Right atrium auricular region (tissue), 2 donors: ENCODE measurements at places on chromosomes 1 and 21. TPM values are rescaled to one million over a fixed set of nuclear protein-coding genes. Genes with fewer than 3 reads are reported as not detected.
A peak's percentile ranks its signal among the peaks of the same experiment; 100 is the strongest.

DNA sequence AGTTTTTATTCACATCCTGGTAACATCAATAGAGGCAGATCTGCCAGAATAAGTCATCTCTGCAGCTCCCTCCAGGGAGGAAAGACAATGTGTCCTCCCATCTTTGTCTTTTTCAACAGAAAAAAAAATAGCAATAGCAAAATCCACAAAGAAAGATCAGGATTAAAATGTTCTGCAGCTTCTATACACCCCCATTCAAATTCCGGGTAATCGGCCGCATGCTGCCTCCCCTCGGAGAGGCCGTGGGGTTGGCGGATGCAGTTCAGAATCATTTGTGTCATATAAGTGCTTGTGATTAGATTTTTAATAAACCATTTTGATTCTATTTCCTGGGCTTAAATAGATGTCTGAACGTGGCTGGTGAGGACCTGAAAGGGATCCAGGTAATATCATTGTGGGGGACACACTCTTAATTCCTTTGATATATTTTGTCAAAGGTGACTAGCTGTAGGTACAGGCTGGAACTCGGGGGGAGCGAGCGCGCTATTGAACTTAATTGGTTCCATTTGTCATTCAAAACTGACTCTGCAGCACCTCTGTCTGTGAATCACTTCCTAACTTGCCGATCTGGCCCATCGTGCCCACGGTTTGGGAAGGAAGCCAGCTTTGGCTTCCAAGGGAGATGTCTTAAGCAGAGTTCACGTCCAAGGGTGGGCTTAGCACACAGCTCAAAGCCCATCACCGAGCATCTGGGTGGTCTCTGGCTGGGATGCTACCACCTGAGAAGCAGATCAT lies 85.6 kb upstream of the ARHGEF16 start:
- no peaks in the 10 kb centered on the region for H3K36me3 ChIP-seq
- no peaks in the 10 kb centered on the region for H3K27me3 ChIP-seq
- DNase-seq, result no peak
- no peaks in the 10 kb centered on the region for H3K4me1 ChIP-seq
- H3K27ac ChIP-seq, result peak overlapping the region; percentile 61

DNA sequence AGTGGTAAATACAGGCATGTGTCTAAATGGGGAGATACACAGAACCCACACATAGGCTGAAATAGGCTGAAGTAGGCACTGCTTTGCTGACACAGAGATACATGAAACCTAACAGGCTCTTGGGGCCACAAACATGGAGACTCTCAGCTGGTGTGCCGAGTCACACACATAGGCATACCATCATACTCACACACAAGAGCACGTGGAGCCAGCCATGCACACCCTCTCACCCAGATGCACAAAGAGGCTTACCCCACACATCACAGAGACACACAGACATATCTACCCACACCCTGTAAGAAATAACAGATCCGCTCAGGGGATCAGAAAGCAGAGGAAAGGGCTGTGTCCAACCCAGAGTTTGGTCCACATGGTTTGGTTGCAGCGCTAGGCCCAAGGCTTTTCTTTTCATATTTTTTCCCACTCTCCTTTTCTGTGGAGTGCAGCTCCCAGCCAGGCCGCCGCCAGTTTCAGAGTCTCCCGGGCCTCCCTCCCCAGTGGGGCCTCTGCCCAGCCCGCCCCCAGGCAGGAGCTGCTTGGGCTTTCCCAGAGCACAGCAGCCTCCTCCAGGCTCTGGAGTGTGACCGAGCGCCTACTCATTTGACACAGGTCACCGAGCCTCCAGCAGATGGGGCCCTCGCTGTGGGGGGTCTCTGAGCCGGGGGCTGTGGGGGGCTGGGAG lies 3.9 kb upstream of the POU3F1 start:
- no peak overlapping the region for H3K27ac ChIP-seq
- H3K36me3 ChIP-seq, result no peaks in the 10 kb centered on the region
- no peaks in the 10 kb centered on the region for H3K4me1 ChIP-seq
- no peaks in the 10 kb centered on the region for H3K27me3 ChIP-seq

- H3K4me1 ChIP-seq, result no peaks in the 10 kb centered on the region
- no peak for DNase-seq
- no peak overlapping the region for H3K27ac ChIP-seq
- no peaks in the 10 kb centered on the region for H3K36me3 ChIP-seq
- H3K4me3 ChIP-seq, result no peak overlapping the region
Measured at GRCh38 chr1:165162671-165163241, 193.8 kb downstream of the LMX1A start.

GRCh38 chr1:206087091-206087490 lies 30.1 kb downstream of the AVPR1B start:
- DNase-seq, result no peak
- no peaks in the 10 kb centered on the region for H3K27me3 ChIP-seq
- no peaks in the 10 kb centered on the region for H3K36me3 ChIP-seq
- H3K27ac ChIP-seq, result no peak overlapping the region
- H3K4me3 ChIP-seq, result no peak overlapping the region

- DNase-seq, result no peak
- no peaks in the 10 kb centered on the region for H3K4me1 ChIP-seq
- H3K27ac ChIP-seq, result no peak overlapping the region
- no peak overlapping the region for H3K4me3 ChIP-seq
- H3K27me3 ChIP-seq, result peaks cover 16% of the 10 kb centered on the region
Measured at GRCh38 chr1:213980906-213981305, 6.9 kb upstream of the PROX1 start.

DNA sequence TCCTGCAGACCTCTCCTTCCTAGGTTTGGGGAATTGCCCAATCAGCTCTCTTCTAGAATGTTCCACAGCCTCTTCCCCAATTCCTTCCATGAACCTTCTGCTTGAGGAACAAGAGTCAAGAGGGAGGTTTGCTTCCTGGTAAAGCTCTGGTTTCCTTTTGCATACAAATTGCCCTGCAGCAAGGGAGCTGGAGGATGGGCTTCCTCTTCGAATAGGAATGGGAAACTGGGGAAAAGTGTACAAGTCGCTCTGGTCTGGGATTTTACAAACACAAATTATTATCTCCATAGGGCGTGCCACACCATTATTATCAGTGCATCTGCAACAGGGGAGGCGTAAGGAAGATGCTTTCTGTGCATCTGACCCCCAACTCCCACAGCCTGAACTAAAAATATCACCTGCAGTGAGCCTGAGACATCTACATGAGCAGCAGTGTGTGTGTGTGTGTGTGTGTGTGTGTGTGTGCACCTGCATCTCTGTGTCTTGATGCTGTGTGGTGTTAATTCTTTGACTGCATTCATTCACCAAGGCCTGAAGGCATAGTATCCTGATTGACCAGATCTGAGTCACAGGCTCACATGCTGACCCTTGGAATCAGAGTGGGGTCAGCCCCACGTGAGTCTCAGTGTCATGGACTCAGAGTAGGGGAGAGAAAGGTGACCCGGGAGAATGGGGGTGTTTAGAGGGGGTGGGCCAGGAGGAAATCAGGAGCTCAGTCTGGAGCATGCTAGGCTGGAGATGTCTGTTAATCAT lies 272.9 kb downstream of the KAZN start:
- H3K4me3 ChIP-seq, result no peak overlapping the region
- no peaks in the 10 kb centered on the region for H3K36me3 ChIP-seq
- no peak for DNase-seq
- H3K27me3 ChIP-seq, result no peaks in the 10 kb centered on the region
- no peaks in the 10 kb centered on the region for H3K4me1 ChIP-seq

Gene GOLPH3L
- total RNA-seq, result 12.7 TPM
